ENCODE measurements at places on chromosomes 11 and 22.

- no peak for DNase-seq
Observed at GRCh38 chr22:46083383-46084350, 66.7 kb upstream of the PPARA start.

DNA sequence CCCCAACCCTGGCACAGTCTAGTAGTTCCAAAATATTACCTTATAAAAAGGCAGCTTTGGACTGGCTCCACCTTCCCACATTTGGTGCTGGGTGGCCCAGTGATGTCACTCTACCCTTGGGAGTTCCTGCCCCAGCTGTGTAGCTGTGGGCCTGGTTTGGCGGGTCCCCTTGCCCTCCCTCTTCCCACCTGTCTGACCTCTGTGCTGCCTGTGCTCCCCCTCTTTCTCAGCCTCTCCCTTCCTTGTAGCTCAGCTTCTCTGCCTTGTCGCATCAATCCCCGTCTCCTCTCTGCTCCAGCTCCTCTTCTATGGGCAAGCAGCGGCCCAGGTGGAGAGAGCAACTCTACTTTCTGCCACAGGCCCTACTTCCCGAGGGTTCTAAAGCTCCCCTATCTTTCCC is 54.6 kb downstream of the CHRDL2 start:
- DNase-seq = no peak

- no peak for DNase-seq
Observed at GRCh38 chr11:5625281-5625680, 480 bp downstream of the TRIM34 start.

- DNase-seq = no peak
Observed at GRCh38 chr11:30573951-30574350, 12.2 kb downstream of the MPPED2 start.

- no peak for DNase-seq
Observed at GRCh38 chr22:38614332-38615063, 41.7 kb downstream of the FAM227A start.

GRCh38 chr11:100581318-100581717 is 105.8 kb upstream of the ARHGAP42 start:
- no peak for DNase-seq

GRCh38 chr22:49209452-49210195 is 618.0 kb downstream of the BRD1 start:
- no peak for DNase-seq

DNA sequence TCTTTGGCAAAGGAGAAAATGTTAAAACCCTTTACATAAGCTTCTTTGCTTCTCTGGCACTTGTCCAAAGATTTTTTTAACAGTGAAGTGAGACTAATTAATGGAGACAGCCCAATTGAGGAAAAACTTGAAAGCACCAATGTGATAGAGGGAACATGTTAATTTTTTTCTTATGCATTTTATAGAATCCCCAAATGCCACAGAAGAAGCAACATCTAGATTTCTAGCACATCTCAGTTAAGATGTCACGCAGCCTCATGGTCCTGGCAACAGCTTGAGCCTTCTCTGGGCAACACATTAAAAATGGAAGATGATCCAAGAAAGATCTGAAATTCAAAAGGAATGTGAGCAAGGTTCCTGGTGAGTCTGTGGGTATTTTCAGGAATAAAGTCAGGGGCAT is 48.5 kb downstream of the PACSIN2 start:
- no peak for DNase-seq

All from activated CD8-positive, alpha-beta memory T cell treated with anti-CD3 and anti-CD28 coated beads for 1 hour (primary cell).